ENCODE measurements at places on chromosomes 16 and 17. TPM values are rescaled to one million over a fixed set of nuclear protein-coding genes. Genes with fewer than 3 reads are reported as not detected.
A peak's percentile ranks its signal among the peaks of the same experiment; 100 is the strongest.

GRCh38 chr16:72873853-72874252 is 174.1 kb downstream of the ZFHX3 start:
- no peak for DNase-seq

DNA sequence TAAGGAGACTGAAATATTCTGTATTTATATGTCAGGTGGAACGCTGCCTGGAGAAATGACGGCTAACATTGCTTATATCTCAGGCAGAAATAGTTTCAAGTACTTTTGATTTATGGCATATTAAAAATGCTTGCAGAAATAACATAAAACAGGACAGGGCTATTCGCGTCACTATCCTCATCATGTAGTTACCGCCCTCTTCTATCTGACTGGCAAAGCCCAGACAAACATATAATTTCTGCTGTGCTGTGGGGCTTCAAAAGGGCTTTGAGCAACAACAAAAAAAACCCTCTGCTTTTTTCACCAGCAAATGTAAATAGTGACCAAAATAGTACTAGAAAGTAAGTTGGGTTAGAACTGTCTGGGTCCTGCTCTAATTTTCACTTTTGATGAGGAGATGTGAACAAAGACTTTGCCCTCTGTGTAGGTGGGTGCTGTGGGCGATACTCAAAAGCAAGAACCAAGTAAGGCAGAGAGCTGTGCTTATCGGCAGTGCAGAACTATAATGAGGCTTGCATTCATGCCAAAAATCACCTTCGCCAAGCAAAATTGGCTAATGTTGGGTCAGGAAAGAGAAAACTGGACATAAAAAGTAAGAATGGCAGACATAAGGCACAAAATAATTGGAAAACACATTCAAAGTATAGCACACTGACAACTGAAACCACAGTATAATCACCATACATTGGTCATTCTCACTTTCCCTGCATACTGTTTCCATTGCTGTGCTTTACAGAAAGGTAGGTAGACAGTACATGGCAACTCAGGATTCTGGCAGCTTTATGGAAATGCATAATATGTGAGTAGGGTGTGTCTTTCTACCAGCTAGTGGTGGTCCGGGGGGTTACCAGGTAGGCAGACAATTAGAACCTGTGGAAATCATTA is 151.2 kb upstream of the AXIN2 start:
- no peak for DNase-seq

The MYL4 gene
- not detected for total RNA-seq

GRCh38 chr16:31083556-31083955 is 5.2 kb downstream of the PRSS53 start:
- DNase-seq: no peak

GRCh38 chr17:46894476-46895151 is 28.3 kb upstream of the GOSR2 start:
- DNase-seq: peak; percentile 54

The B4GALNT2 gene
- total RNA-seq: 0.04 TPM

The CDRT15 gene
- total RNA-seq: not detected

The ALOX15B gene
- total RNA-seq: 0.46 TPM

The CBX8 gene
- total RNA-seq: 2.1 TPM

GRCh38 chr16:68529931-68530701 is 9.0 kb upstream of the ZFP90 start:
- peak; percentile 83 for DNase-seq

The KRT27 gene
- not detected for total RNA-seq

DNA sequence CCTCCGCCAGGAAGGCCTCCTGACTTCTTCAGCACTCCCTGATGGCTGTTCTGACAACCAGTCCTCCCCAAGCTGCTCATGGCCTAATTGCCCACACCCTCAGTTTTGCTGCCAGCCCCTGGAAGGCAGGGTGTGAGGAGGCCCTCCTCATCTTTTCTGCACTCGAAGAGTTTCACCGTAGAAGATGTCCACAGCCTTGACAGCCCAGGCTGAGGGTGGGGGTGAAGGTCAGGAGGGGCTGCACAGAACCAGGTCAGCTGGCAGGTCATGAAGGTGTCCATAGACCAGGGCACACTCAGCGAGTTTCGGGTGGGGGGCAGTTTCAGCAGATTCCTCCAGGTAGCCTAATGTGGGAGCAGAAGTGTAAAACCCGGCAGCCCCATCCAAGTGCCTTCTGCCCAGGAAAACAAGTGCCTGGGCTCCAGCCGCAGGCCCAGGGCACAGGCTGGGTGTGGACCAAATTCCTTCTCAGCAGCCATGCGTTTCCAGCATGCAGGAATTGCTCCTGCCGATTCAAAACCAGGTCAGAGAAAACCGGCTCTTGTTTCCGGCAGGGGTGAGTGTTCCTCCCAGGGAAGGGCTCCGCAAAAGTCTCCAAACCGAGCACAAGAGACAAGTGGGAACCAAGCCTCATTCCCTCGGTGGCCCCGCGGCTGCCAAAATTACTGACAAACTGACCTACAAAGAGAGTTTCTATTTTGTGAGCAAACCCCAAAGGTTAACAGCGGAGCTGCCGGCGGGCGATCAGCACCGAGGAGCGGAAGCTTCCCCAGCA is 228.8 kb downstream of the C16orf78 start:
- peak; percentile 51 for DNase-seq

GRCh38 chr17:7060165-7060891 is 16.4 kb upstream of the SLC16A11 start:
- no peak for DNase-seq

The NPIPB6 gene
- total RNA-seq: 1.9 TPM

DNA sequence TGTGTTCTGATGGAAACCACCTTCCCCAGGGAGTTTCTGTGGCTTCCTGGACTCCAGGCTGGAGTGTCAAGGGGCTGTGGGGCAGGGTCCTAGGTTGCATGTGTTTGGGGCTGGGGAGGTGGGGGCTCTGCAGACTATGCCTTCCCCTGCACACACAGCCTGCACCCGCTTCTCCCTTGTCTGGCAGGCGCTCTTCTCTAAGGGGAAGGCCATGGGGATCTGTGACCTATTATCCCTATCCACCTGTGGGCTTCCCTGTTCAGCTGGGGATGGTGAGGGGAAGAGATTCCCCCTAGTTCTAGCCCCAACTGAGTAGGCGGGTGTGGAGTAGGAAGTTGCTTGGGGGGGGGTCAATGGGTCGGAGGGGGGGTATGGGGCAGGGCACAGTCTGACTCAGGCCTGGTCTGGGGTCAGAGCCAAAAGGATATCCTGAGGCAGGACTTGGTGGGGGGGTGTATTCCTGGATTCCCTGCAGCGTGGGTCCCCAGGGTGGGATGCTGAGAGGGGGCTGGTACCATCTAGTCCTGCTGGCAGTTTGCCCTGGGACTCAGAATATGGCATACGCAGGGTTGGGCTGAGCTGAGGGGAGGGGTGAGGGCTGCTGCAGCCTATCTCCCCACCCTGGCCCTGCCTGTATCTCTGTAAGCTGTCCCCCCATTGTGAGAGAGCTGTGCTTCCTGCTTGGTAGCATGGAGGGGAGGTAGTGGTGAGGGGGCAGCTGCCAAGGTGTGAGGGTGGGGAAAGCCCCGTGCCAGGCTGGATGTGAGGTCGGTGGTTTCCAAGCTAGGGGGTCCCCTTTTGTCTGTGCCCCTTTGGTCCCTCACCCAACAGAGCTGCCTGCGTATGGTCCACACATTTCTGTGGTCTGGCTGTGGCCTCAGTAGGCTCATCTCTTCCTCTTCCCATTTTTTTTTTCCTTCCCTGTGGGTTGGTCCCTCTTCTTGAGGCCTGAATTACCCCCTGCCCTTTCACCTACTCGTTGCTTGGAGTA is 14.7 kb downstream of the RARA start:
- no peak for DNase-seq

DNA sequence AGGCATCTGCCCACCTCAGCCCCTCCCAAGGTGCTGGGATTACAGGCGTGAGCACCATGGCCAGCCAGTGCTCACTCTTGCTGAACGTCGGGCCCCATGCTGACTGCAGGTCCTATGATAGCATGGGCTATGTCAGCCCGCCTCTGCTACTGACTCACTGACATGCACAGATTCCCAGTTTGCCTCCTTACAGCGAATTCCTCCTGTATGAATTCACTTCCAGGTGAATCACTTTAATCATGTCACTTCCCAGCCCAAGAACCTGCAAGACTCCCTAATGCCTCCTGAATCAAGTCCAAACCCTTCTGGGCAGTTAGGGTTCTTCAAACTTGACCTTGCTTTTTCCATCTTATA is 16.1 kb upstream of the UBTF start:
- DNase-seq: no peak

- peak; percentile 48 for DNase-seq
Measured at GRCh38 chr17:19705771-19706770, 10.3 kb downstream of the SLC47A2 start.

DNA sequence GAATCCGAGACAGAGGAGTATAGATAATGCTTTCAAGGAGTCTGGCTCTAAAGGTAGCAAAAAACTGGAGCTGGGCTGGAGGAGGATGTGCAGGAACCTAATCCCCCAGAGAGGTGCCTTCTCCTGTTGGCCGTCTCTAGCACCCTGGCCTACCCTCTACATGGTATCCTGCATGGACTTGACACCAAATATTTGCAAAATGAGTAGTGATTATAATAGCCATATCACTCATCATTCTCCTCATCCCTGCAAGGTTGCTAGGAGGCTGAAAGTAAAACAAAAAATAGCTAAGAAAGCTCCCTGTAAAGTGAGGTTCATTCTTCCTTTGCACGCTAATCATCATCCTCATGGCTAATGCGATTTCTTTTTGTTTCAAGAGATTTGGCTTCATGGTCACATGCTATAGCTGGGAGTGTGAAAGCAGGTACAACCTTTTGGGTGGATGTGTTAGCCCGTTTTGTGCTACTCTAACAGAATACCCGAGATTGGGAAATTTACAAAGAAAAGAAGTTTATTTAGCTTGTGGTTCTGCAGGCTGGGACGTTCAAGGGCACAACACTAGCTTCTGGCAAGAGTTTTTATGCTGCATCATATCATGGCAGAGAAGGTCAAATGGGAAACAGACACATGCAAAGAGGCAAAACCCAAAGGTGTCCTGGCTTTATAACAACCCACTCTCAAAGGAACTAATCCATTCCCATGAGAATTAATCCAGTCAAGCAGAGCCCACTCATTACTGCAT is 27.1 kb upstream of the CIITA start:
- no peak for DNase-seq

DNA sequence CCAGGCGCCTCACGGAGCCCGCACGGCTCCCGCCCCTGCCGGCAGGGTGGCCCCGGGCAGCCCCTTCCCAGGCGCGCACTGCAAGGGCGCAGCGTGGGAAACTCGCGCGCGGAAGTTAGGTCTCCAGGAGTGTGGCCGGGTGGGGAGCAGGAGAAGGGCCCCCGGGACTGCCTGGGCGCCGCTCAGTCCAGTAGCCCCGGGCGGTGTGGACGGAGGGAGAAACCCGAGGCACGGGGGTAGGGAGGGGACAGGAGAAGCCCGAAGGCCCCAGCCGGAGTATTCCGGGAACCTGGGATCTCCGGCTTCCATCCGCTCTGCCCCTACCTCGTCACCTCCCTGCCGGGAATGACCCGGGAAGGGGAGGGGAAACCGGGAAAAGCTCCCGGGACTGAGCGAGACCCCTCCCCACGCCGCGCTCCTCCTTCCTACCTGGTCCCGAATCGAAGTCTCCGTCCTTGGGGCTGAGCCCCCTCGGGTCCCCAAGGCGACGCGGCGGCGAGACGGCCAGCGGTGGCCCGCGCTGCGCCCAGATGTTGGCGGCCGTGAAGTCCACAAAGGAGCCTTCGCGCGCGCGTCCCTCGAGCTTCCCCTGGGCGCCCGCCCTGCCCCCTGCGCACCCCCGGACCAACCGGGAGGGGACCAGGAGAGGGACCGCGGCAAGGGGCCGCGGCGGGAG is 418 bp downstream of the SOCS3 start:
- DNase-seq: peak; percentile 68

- no peak for DNase-seq
Measured at GRCh38 chr17:33968350-33969044, 286.6 kb upstream of the CCL2 start.

Measured in H1 (cell line).